ENCODE measurements at places on chromosomes 5 and 9.

DNA sequence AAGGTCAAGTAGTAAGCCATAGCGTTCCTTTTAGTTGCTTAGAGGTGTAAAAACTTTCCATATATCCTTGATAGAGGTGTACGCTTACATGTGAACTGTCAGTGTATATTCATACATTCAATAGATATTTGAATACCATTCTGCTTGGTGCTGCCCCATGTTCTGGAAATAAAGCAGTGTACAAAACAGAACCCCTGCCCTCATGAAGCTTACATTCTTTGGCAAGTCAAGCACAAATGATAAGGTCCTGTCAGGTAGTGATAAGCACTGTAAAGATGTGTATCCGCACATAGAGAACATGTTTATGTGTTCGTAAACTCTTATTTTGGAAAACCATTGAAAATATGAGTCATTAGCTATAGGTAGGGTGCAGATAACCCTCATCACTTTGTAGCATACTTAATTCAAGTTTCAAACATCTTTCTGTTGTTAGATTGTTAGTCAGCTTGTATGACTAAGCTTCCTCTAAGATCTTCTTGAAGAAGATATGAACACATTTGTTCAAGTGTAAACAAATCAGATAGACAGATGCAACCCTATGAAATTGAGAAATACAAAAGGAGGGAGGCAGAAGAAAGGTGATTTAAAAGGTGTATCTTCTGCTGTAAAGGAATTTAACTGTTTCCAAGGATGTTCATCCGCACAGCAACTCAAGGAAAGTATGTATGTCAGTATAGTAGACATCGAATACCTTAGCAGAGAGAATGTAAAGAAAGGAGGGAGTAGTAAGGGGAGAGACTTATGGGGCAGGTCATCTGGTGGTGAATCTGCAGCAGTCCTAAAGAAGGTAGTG lies 1.6 kb downstream of the GTF3C4 start:
- DNase-seq = no peak

GRCh38 chr5:55927861-55928655 lies 66.7 kb downstream of the IL6ST start:
- no peak for DNase-seq

GRCh38 chr5:44536650-44537260 lies 147.5 kb upstream of the FGF10 start:
- DNase-seq = peak; percentile 6

DNA sequence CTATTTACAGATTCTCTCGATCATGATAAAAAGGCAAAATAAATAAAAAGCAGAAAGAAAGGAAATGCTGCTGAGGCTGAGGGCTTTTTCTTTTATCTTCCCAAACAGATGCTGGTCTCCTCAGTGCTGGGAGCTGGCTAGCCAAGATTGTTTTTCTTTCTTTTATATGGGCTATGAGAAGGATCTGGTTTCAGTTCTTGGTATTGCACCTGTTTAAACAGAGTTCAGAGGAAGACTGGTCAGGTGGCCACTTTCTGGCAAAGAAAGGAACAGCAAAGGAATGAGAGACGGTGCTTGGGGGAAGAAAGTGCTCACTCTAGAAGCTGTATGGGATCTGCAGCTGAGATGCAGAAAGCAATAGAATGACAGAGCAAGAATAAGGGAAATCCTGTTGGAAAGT lies 88.9 kb downstream of the SLF1 start:
- DNase-seq = no peak

DNA sequence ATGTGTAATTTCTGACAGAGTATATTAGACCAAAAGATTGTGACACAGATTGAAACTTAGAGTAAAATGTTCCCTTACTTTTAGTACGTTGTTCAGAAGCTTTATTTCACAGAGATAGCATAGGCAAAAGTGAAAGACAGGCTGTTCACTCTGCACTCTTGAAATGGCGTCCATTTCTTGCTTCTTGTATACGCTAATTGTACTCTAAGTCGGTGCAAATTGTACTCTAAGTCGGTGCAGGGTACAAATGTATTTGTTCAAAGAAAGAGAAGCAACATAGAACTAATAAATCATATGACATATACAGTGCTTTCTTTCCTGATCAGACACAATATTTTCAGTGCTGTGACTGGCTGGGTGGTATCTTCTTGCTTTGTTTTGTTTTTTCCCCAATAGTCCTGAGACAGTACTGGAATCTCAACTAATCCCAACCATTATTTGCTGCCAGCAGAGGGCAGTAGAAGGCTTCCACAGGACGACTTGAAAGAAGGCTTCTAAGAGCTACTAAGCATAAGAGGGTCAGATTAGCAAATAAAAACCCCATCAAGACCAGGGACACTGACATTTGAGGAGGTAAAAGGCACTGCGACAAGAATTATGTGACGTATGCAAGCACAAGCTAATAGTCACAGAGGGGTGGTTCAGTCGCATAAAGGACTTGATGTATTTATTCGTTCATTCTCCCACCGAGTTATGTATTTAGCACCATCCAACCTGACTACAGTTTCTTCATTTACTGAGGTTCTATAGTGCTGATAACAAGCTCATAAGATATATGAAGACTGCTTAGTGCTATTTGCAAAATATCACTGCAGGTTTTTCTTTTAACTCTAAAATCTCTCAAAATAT lies 831.8 kb downstream of the TAF11L14 start:
- DNase-seq = peak; percentile 13

DNA sequence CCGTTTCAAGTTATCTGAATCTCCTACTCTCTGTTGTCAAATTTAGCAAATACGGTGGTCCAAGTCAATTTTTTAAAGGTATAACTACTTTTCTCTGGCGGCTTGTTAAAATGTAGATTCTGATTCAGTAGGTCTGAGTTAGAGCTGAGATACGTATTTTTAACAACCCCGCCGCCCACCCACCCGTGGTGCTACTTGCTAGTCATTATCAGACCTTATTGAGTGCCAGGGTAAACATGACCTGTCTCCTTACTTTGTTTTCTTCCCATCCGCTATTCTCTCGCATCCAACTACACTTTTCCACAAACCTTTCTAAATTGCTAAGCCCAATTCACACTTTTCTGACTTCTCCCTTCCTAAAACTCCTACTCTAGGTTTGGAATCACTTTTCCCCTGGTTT lies 694 bp upstream of the PLAA start:
- DNase-seq = no peak

GRCh38 chr9:70398145-70398556 lies 16.3 kb downstream of the KLF9 start:
- DNase-seq = no peak

- DNase-seq = no peak
Observed at GRCh38 chr5:24053737-24054136, 546.3 kb downstream of the PRDM9 start.

DNA sequence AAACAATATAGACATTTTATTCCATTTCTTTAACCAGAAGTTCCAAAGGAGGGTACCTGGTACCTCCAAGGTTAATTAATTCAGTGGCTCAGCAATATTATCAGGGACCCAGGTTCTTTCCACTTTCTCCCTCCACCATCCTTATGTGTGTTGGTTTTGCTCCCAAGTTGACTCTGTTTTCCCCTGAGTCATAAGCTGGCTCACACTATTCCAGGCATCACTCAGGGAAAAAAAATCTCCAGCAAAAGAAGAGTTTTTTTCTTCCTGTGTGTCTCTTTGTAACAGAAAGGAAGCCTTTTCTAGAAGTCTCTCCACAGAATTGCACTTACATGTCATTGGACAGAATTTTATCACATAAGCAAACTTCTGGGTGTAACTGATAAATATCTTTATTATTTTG lies 31.2 kb upstream of the GALNT10 start:
- no peak for DNase-seq

GRCh38 chr5:111753884-111754589 lies 3.0 kb downstream of the NREP start:
- no peak for DNase-seq

DNA sequence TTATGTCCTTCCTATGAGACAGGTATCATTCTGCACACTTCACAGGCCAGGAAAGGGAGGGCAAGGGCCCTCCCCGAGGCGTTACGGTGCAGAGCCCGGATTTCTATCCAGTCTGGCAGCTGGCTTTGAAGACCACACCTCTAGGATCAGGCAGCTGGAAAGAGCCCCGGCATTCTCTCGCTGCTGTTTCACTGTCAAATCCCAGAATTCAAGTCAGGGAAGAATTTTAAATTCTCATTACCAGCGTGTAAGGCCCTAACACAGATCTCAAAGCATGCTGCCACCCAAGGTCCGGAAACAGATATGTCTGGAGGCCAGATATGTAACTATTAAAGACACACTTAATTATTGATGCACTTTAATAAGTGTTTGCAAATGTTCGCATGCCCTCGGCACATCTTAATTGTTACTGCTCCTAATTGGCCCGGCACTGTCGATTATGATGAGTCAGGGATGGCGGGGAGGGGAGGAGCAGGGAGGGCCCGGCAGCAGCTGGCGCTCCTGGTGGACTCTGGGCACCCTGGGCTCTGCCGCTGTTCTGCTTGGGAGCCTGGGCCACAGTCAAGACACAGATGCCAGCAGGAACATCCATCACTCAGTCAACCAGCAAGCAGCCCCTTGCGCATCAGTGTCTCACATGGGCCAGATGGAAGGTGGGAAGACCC lies 76.3 kb upstream of the BARHL1 start:
- no peak for DNase-seq

DNA sequence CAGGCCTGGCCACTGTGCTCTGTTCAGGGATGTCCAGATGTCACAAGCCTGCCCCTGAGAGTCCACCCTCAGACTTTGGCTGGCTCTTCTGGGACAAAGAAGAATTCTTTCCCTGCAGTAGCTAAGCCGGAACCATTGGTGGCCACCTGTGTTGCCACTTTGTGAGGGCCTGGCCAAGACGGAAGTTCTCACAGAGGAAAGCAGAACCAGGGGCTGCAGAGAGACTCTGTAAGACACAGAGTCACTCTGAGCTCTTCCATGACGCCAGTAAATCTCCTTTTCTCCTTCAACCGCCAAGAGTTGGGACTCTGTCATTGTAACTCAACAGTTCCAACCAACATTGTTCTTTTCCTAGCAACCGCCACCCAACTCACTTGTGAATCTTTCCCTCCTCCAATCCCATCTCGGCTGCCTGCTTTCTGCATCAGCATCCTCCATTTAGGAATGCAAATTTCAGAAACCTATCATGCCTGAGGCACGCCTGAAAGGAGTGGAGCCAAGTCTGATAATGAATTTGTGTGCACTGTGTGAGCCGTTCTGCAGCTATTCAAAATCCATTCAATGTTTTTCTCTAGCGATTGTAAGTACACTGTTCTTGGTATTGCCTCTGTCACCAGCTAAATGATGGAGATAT lies 37.8 kb upstream of the ATP6V1G1 start:
- no peak for DNase-seq

DNA sequence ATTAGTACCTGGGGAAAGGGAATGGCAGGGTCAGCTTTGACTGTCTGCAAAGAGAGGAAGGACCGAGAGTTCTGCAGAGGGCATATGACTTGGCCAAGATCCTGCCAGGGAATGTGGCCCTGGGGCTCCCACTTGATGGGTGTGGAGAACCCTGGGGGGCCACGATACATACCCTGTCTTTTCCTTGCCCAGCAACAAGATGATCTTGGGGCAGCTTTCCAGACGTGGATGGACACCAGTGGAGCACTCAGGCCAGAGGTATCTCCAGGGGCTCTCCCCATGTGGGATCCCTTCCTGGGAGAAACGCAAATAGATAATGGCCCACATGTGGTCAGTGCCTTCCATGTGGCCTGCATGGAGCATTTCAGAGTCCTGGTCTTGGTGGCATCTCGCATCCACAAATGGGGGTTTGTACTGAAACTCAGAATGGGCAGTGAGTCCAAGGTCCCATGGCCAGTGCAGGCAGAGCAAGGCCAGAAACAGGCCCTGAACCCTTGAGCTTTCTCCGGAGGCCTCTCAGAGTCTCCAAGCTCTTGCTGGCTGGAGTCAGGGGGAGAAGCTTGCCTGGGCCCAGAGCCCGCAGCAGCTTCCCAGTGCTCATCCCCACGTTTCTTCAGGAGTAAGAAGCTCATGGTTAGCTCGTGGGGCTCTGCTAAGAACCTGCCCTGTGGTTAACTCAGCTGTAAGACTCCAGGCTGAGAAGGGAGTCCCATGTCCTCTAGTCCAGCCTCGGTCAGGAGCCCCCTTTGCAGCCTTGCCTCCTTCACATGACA lies 18.3 kb upstream of the ORM1 start:
- DNase-seq = no peak

DNA sequence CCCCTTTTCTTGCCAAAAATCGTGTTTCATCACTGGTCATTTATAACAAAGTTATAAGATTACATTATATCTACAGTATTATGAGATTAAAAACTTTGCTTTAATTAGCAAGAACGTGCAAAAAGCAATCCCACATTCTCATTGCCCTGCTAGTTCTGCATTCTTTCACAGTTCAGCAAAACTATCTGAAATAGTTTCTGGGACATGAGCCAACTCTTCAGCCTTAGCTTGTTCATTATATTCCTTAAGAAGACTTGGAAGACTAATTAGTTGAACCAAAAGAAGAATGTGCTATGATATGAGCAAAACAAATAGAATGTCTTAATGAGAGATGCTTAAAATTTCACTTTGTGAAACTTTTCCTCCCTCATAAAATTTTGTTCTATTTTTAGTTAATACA lies 76.7 kb downstream of the ITGA1 start:
- no peak for DNase-seq

GRCh38 chr5:88778736-88779135 lies 104.2 kb downstream of the MEF2C start:
- no peak for DNase-seq

- no peak for DNase-seq
Observed at GRCh38 chr5:3994628-3995027, 399.0 kb downstream of the IRX1 start.

- DNase-seq = no peak
Observed at GRCh38 chr5:9562141-9562540, 16.3 kb upstream of the SEMA5A start.

DNA sequence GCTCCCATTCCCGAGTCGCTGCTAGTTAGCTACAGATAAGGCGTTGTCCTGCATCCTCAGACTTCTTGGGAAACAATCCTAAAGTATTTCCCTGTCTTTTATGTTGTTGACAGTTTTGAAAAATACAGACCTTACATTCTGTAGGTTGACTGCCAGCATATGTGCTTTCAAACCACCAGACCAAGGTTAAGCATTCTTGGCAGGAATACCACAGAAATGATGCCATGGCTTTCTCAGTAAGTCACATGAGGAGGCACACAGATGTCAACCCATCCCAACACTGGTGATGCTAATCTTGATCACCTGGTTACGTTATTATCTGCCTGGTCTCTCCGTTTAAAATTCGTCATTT lies 871 bp downstream of the GLE1 start:
- DNase-seq = no peak

DNA sequence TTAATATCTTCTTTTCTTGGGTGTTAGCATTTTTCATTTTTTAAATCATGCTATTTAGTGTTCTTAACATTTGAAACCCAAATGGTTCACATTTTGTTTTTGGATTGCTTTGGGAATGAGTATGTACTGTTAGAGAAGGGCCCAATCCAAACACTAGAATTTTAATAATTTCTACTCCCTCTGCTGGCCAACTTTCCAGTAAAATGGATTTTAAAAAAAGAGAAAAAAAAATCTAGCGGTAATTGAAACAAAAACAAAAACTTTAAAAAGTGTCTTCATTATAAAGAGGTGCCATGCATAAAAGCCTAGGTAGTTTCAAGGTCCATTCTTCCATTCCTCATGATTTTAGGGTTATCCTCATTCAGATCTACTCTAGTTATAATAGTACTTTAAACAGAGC lies 32.1 kb upstream of the RICTOR start:
- DNase-seq = no peak

- no peak for DNase-seq
Observed at GRCh38 chr5:136295914-136296313, 69.4 kb downstream of the TRPC7 start.

Data from GM12891 (cell line).